ENCODE measurements at places on chromosomes 3 and 15.

DNA sequence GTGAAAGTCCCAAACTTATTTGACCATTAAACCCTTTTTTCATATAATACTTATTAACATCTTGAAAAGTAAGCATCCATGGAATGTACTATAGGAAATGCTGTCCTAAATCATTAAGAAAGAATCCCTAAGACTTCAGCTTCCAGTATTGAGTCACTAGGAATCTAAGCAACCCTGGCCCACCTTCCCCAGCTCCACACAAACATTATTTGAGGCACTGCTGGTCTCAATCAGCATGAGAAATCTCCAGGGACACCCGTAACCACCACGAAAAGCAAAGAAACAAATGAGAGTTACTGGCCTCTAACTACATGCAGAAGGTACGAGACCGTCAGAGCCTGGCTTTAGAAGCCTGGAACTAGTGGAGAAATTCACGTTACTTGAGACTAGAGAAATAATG is 68.2 kb downstream of the POLQ start:
- no peak for DNase-seq

DNA sequence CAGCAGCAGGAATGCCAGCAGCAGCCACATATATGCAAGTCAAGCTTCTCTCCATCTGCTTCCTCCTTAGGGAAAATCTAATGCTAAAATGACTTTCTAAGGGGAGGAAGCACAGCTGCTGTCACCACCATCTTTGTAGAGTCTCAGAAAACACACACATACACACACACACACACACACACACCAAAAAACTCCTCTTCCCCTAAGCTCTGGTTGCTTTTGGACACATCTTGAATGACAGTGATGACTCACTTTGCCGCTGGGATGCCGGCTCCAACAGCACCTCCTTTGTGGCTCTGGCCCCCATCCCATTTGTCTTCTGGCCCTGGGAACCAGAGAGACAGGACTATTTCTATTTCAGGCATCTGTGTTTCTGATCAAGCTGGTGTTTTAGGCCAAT is 124.8 kb upstream of the GOLIM4 start:
- DNase-seq = no peak

DNA sequence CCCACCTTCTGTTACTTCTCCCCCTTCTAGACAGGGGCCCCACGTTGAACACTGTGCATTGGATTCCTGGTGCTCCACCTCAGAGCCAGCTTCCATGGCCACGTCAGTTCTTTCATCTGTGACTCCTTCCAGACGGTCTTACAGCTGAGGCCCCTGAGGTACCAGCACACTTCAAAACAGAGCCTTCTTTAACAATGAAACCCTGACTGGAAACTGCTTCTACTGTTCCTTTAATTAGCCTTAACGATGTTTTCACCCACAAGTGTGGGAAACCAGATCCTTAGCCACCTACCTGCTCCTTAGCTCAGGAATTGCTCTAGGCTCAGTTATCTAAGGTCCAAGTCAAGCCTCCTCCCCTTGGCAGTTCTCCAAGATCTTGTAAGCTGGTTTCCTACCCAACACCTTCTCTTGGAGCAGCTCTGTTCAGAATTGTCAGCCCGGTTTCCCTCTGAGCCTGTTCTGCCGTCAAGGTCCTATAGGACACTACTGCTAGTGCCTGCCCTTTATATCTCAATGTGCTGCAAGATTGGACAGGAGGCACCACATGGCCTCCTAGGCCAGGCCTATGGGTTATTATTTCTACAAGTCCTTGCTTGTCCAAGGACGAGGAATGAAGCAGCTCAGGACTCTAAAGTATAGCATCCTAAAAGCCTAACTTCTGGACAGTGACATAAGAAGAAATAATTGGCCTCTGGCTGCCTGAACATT is 80.7 kb downstream of the FMN1 start:
- DNase-seq = no peak

GRCh38 chr3:146470425-146470990 is 1.1 kb upstream of the PLSCR2 start:
- DNase-seq = no peak

- no peak for DNase-seq
Observed at GRCh38 chr3:148307443-148307843, 390.3 kb upstream of the AGTR1 start.

DNA sequence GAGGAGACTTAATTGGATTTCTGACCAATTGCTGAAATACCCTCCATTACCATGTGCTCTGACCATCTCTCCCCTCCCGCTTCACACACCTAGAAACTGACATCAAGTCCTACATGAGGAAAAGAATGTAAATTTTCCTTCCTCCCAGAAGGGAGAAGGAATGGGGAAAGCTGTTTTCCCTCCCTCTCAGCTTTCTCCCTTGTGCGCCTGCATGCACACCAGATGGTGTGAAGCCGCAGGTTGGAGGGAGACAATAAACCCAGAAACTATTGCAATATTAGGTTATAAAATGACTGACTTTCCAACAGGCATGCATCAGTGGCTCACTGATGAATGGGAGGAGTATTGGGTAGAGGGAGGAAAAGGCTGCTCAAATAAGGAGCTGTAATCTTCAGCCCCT is 50.9 kb downstream of the MB21D2 start:
- no peak for DNase-seq

GRCh38 chr3:44242721-44243120 is 1.0 kb downstream of the TOPAZ1 start:
- no peak for DNase-seq

DNA sequence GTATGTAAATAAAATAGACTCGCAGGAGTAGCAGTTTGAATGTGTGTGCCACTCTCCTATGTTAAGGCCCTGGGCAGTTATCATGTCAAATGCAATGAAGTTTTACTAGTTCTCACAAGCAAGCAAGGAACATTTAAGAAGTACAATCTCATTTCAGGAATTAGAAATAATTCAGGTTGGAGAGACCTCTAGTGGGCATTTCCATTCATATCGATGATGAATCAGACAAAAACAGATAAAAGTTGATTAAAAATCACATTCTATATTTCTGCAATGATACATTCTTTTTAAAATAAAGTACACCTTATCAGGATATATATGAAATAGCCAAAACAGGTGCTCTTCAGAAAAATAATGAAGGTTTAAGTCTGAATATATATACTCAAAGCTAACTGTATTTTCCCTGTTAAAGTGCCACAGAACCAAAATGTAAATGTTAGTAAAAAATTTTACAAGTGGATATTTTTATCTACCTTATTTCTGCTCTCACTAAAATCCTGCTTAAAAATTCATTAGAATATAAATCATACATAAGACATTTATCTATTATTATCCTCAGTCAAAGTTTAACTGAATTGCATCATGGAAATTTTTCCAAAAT is 492.4 kb upstream of the FRG2C start:
- DNase-seq = no peak

DNA sequence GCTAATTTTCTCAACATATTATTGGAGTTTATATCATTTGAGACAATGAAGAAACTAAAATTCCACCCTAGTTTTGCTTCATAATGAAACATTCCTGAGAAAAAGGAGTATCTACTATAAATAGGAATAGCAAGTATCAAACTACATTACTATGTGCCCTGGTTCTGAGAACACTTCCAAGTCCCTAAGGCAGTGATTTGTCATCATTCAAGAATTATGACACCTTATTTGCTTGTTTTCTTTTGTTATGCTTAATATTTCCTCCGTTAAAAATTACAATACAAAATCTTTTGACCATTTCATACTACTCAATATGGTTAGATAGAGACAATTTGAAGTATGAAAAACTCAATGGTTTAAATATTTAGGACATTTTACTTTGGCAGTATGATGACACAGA is 707.8 kb upstream of the GOLIM4 start:
- no peak for DNase-seq

- DNase-seq = no peak
Observed at GRCh38 chr3:101574388-101575112, 570 bp downstream of the PCNP start.

DNA sequence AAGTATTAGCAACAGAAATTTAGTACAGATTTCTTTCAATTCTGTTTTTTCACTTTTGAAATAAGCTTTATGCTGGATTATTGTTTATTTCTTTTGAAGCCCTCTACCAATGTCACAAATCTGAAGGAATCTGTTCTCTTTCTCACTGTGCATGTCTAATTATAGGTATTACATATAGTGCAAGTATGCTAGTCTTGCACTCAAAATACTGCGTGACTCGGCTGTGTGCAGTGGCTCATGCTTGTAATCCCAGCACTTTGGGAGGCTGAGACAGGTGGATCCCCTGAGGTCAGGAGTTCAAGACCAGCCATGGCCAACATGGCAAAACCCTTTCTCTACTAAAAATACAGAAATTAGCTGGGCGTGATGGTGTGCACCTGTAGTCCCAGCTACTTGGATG is 95.8 kb upstream of the PLAAT1 start:
- DNase-seq = no peak

GRCh38 chr15:80179025-80179759 is 26.4 kb downstream of the FAH start:
- no peak for DNase-seq

- DNase-seq = peak; percentile 38
Observed at GRCh38 chr3:126552688-126553283, 5.9 kb downstream of the C3orf22 start.

DNA sequence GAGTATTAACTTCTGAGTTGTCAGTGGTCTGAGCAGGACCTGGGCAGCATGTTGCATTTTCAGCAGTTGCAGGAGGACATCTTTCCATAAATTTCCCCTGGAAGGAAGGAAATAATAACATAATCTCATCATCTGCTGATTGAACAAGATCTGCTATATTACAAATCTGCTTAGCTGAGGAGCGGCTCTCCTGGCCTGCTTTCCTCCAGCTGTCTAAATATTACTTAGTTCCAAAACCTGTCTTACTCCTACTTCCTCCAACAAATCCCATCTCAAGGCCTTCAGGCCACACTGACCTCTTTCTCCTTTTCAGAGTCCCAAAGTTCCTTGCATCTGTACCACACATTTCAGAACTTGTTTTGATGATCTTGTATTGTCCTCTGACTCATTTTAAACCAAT is 364.4 kb upstream of the MCTP2 start:
- DNase-seq = no peak

GRCh38 chr15:69906256-69907185 is 191.2 kb downstream of the TLE3 start:
- no peak for DNase-seq

GRCh38 chr3:151460228-151460627 is 633 bp downstream of the IGSF10 start:
- no peak for DNase-seq

DNA sequence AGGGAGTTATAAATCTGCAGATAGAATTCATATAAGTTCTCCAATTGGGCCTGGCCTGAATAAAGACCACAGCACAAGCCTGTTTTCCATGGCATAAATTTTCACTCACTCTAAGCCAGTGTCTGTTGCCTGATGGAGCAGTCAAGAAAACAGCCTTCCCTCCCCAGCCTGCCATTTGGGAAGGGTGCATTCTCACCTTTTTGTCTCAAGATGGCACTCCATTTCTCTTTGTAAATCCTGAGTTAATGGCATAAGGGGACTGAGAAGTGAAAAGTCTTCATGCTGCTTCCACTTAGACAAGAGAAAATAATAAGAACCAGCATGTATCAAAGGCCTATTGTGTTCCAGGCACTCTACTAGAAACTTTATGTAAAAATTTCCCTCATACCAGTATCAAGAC is 115.6 kb upstream of the MANF start:
- DNase-seq = no peak

- peak; percentile 66 for DNase-seq
Observed at GRCh38 chr3:63662500-63662899, 10.0 kb downstream of the SNTN start.

DNA sequence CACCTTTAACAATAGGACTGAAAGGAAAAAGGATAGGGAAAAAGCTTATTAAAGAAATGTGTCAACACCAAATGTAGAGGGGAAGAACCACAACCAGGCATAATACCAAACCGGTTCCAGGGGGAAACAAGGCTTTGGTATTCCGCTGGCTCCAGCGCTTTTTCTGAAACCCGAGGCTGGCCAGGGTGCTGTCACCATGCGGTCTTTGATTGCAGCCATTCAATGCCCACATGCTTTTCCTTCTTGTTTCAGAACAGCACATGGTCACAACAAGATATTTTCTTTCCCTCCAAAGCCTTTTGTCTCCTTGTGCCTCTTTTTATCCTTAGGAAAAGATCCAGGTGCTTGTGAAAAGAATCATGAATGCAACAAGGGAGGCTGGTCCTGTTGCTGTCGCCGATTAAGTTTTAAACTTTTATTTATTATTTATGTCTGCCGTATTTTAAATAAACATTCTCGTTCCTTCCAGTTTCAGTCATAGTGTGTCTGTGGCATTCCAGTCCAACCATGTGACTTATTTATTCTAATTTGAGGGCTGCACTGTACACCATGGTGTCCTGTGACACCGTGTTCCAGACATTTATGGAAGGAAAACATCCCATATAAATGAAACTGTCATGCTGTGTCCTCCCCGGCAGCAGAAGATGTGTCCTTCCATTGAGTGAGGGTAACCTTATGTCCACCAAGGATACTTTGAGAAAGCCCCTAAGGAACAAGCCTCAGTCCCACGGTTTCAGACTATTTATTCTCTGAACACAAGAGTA is 41.1 kb downstream of the CCK start:
- peak; percentile 3 for DNase-seq

DNA sequence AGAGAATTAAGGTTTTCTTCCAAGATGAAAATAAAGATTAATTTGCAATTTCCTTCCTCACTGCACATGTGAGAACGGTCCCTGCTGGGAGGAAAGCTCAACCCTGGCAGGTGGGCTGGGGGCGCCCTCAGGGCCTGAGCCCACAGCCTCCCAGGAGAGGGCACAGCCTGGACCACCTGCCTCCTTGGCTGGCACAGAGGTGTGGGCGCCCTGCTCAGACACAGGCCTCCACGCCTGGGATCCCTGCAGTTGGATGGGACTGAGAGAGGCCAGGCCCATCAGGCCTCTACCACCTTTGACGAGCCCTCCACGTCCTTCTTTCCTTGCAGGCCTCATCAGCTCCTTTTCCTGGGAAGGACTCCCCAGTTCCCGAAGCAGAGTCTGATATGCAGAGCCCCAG is 46.4 kb downstream of the DNAJB8 start:
- DNase-seq = no peak

DNA sequence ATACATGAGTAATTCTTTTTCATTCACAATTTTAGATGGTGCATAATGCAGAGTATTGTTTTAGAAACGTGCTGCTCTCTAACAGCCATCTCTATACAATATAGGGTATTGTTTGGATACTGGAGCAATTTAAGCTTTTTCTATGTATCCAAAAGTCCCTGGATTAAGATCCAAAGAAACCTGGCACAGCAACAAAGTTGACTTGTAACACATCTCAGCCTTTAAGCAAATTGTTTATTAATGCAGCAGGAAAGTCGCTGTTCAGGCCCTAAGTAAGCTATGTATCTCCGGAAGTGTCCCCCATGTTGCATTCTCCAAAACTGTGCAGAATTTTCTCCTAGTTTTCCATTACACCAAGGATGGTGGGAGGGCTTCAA is 7.3 kb downstream of the VGLL4 start:
- no peak for DNase-seq

DNA sequence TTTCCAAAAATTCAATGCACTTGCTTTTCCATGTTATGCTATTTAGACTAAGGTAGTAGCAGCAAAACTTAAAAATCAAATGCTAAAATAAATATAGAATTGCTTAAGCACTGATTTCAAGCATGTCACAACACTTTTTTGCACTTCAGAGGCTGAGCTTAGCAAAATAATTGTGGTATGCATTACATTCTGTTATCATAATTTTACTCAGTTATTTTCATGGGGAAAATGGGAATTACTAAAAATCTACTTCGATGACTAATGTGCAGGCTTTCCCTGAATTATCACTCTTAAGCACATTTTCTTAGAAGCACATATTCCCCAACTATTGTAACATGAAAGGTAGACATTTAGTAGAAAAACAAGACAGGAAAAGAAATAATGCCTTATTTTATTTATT is 322.4 kb upstream of the CBLB start:
- no peak for DNase-seq
